T1000 (cell line): ENCODE measurements at places on chromosomes 7 and 10.

DNA sequence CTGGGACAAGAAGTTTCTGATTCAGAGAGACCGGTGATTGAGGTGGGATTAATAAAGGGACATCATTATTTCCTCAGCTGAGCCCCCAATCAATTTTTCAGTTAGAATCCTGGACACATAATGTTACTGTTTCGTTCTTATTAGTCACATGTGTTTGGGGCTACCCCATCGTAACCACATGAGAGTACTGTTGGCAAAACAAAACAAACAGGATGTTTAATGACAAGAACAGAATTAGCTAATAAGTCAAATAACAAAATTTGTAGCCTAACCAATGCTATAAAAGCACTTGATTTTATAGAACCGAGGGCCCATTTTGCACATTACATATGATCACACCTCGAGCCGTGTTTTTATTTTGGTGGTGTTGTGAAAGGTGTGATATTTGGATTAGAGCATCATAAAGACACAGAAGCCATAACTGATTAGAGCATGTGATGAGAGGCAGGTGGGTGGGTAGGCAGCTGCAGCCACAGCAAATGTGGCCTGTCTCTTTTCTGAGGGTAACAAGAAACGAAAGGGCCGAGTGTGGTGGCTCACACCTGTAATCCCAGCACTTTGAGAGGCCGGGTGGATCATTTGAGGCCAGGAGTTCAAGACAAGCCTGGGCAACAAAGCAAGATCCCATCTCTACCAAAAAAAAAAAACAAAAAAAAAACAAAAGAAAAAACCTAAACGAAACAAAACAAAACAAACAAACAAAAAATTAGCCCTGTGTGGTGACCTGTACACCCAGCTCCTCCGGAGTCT lies 1.8 kb upstream of the VWC2 start:
- DNase-seq, result no peak

DNA sequence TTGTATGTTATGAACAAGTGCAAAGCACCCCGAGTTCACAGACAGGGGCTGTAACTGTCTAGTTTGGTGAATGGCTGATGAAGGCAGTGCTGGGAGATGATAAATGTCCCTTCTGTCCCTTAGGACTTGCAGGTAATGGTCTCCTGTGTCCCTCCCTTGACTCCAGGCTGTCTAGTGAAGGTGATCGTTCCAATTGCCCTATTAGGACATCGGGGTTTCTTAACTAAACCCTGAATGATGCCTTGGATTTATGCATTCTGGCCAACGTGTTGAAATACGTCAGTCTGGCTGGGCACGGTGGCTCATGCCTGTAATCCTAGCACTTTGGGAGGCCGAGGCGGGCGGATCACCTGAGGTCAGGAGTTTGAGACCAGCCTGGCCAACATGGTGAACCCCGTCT lies 69.4 kb downstream of the PFKFB3 start:
- DNase-seq, result no peak

GRCh38 chr10:3872712-3873329 lies 87.8 kb upstream of the KLF6 start:
- DNase-seq, result no peak

DNA sequence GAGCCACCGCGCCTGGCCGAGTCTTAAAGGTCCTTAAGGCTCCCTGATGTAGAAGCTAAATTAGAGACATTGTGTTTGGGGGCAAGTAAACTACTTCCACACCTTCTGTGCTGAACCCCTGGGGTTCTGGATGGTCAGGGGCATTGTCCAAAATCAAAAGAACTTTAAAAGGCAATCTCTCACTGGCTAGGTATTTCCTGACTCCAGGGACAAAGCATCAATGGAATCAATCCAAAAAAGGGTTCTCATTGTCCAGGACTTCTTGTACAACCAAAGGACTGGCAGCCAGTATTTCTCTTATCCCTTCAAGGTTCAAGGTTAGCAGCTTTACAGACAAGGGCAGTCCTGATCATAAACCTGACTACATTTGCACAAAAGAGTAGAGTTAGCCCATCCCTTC lies 24.0 kb downstream of the SRPK2 start:
- DNase-seq, result no peak

DNA sequence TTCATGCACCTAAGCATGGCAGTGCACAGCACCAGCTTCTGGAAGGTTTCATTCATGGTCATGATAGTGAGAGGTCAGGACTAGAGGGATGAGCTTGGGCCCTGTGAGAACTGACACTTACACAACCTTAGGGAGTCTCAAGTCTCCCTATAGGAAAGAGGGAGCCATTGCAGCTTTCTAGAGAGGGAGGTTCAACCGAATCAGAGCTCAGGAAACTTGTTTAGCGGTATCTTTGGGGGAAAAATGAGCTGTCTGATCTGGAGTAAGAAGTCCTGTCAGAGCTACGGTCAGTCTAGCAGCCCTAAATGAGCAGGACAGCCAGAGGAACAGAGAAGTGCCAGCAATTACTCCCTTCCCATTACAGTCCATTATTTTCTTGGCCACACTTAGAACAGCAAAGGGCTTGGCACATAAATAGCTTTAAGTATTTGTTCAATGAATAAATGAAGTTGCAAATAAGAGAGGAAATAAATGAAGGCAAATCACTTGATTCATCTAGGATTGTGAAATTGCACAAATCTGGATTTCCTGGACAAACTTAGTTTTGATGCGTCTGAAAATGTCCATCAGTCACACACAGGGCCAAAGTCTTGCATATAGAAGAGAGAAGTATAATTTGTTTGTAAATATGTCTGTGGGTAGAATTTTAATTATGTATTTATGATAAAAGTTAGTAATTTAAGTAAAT lies 262.0 kb downstream of the GLI3 start:
- DNase-seq, result no peak

DNA sequence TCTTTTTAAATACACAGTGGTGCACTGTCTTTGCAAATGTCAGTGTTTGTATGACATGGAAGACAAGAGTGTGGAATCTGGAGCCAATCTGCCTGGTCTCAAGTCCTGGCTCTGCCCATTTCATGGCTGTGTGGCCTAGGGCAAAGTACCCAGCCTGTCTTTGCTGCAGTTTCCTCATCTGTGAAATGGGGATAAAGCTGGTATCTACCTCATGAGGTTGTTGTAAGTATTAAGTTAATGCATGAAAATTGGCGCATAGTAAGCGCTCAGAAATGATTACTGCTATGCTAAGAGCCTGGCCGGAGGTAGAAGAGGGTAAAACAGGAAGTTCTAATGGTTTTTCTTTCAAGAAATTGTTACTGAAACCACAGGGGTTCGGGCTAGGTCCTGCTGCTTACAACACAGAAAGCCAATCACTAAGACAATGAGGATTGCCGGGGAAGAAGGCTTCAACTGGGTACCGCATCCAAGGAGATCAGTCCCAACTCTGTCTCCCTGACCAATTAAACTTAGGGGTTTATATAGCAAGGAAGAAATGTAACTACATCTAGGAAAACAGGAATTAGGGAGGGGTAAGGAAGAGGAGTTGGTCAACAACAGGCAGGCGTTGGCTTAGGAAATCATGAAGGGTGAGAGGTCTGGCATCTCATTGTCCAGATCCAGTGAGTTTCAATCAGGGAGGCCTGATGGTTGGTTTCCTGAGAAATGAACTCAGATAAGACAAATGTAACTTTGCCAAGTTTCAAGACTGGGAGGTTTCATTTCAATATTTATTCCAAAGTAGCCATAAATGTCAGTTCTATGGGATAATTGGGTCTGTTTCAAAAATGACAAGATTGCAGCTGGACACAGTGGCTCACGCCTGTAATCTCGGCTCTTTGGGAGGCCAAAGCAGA lies 57.0 kb downstream of the CHST3 start:
- DNase-seq, result no peak

GRCh38 chr10:129253865-129254179 lies 213.2 kb upstream of the MGMT start:
- DNase-seq, result no peak

DNA sequence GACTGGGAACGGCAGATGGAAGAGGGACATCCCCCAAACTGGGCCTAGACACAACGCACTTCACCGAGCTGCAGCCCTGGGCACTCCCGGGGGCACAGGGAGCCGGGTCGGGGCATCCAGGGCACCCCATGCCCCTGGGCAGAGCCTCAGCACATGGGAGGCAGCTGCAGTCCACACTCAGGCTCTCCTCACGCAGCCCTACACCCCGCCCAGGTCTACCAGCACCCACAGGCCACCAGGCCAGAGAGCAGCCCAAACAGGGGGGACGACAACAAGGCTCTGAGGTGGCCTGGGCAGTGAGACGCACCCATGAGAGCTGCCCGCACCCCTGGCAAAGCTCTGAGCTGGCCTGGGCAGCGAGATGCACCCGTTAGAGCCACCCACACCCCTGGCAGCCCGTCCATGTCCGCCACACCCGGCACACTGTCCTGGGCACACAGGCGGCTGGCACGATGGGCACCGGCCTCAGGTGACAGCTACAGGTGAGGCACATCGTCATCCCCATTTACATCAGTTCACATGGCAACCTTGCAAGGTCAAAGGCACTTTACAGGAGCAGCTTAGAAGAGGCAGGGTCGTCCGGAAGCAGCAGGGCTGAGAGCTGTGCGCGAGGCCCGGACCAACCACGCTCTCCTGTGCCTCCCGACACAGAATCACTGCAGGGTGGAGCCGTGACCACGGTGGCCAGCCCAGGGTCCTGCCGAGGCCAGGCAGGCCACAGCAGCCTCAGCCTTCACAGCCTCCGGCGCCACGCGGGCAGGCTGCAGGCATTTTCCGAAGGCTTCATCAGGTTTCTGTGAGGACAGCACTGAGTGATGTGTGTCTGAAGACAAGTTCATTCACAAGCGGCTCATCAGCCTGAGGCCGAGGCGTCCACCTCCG lies 228.6 kb downstream of the MAD1L1 start:
- no peak for DNase-seq

DNA sequence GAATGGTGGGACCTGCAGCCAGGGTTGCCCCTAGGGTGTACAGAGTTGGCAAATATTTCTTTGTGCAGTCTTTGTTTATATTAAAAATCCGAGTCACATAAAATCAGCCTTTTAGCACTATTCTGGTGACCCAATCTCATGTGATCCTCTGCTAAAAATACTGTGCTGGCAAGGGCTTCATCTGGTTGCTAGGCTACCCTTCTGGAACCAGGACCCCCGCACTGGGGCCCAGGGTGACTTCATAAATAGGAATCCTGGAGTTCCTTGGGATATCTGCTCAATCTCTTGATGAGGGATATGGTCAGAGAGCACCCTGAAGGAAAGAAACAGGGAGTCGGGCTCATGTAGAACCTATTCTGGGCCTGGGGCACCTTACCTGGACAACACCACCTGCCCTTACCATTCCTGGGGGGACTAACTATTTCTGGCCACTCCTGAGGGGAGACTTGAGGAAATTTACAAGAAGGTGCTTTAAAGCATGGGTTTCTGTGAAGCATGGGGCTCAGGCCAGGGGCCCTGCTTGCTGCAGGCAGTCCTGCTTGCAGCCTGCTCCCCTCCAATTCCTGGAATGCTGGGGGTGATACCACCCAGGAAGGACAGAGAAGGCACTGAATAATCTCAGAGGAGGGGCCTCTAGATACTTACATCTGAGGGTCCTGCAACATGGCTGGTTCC lies 44.7 kb downstream of the SH2D4B start:
- no peak for DNase-seq

- DNase-seq, result no peak
Observed at GRCh38 chr10:110547139-110547761, 20.2 kb upstream of the SMC3 start.

GRCh38 chr7:81846398-81846797 lies 76.6 kb upstream of the HGF start:
- DNase-seq, result no peak

DNA sequence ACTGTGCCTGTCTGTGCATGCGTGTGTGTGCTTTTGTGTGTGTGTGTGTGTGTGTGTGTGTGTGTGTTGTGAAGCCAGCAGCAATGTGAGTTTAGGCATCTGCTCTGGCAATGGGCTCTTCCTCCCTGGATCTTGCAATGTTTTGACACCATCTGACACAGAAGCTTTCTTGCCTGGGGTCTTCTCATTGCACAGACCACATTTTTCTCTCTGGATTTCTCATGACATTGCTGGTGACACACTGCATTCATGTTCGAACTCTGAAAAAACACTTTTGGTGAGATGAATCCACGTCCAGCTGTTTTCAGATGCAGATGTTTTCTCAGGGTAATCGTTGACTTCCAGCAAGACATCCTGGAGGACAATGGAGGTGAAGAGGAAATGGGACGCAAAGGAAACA lies 63.0 kb upstream of the FZD8 start:
- DNase-seq, result no peak

DNA sequence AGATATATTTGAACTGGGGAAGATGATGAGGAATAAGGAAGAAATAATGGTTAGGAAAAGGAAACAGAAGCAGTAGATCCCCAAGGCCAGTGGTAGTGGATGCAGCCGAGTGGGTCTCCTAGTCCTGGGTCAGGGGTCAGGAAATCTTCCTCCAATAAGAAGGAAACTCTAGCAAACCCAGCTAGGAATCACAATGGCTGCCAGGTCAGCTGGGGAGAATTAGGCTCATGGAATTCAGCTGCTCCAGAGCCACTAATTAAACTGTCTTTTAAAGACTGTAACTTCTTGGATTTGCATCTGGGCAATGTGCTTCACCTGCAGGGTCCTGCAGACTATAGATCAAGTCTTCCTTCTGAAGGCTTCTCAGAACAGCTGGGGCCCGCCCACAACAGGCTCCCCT lies 644.4 kb downstream of the KCNMA1 start:
- no peak for DNase-seq

GRCh38 chr7:50738932-50739331 lies 43.8 kb downstream of the GRB10 start:
- no peak for DNase-seq

DNA sequence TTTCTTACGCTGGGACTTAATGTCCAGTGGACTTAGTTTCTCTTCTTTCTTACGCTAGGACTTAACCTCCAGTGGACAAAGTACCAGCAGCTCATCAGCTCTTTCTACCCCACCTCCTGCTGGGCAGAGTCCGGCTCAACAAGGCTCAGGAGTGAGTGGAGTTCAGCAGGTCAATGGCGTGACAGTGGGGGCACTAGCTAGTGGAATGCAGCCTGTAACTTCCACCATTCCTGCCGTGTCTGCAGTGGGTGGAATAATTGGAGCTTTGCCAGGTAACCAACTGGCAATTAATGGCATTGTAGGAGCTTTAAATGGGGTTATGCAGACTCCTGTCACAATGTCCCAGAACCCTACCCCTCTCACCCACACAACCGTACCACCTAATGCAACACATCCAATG lies 199.7 kb downstream of the MLLT10 start:
- no peak for DNase-seq

DNA sequence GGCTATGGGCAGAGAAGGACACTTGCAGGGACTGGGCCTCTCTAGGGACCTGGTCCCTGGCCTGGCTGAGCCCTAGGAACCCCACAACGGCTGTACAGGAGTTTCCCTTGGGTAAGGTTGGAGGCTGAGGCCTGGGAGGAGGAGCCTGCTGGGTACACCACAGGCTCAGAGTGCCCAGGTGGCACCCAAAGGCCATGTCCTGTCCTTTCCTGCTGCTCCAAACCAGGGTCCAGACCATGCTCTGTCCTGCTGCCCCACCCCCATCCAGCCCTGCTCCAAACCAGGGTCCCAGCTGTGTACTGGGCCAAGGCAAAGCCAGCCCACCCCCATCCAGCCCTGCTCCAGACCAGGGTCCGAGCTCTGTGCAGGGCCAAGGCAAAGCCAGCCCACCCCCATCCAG lies 35.3 kb upstream of the ZNF488 start:
- DNase-seq, result no peak
